ENCODE measurements at places on chromosomes 1 and 21.

DNA sequence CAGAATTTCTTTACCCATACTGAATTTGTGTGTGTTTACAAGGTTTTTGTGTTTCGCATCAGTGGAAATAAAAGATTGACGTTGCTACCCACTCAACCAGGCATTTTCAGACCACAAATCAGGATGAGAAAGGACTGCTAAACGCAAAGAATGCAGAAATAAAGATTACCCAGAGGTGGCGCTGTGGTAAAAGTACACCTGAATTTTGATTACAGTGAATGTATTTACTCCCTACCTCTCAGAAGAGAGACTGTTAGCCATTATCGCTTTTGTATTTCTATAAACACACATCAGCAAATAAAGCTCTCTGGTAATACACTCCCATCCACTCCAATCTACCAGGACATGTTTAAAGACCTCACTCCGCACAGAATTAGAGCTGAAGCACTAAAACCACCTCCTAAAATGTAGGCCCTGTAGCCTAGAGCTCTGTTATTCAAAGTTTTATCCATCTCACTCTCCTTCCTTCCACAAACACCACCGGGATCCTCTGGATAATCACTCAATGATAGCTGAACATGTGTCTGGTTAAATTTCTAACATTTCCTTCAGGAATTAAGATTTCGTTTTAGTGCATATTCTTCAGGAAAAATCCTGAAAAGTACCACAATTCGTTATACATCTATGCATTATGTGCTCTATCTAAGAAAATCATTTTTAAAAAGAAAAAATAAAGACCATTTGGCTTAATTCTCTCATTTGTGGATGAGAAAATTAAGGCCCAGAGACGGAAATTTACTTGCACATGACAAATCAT is 2.5 kb upstream of the LMO4 start:
- no peak for DNase-seq

DNA sequence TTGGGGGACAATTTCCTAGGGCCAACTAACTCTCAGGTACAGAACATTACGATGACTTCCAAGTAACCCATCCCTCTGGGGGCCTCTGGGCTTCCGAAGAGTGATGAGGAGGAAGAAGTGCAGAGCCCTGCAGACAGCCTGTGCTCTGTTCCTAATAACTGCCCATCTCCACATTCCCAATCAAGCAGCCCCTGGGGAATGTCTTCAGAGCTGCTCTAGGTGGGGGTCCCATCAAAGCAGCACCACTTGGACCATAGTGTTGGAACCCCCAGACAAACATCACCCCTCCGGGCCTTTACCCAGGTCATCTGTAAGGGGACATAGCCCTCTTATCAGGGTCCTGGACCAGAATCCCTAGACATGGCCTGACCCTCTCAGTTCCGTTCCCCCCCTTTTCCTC is 357.3 kb downstream of the NPHP4 start:
- DNase-seq = no peak

DNA sequence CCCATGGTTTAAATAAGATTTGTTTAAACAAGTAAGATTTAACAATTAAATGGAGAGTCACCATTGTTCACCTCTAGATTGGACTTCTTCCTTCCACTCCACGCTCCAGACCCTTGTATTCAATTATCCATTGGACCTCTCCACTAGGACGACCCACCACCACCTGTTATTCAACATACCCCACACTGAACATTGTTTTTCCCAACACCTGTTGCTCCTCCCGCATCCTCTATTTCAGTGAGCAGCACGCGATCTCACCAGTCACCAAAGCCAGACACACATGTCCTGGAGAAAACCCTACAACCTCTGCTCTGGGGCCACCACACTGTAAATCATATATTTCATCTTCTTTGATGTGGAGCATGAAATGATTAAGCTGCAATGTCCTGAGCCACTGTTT is 28.6 kb downstream of the ATP8B2 start:
- peak; percentile 0 for DNase-seq

- no peak for DNase-seq
These were observed 369.4 kb upstream of the B3GALT2 start for GRCh38 chr1:193555662-193556441.

- DNase-seq = peak; percentile 81
These were observed 5.8 kb upstream of the EPS8L3 start for GRCh38 chr1:109769330-109770078.

DNA sequence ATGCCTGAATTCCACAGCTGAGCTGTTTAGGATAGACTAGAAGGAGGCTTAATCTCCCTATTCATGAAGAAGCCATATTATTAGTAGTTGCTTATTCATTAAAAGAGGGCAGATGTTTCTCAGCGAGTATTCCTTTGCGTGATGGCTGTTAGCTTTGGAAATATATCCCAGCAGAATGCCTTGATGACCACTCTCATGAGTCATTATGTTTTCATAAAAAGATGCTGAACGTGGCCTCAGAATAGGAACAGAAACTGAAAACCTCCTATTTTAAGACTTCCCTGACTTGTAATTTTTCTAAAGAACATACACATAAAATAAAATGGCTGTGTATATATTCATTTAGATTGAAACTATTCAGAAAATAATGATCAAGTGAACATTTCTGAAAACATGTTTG is 9.6 kb upstream of the PLA2G4A start:
- no peak for DNase-seq

GRCh38 chr1:33256471-33257206 is at the start of gene ZNF362:
Gene ZNF362, plus strand, starts transcription at chr1:33256492. Its CDS starts 14,083 bp downstream, at chr1:33270575.
- DNase-seq = peak; percentile 89

GRCh38 chr21:34498623-34499022 is 13.4 kb downstream of the KCNE1 start:
- DNase-seq = no peak

GRCh38 chr1:40391688-40392145 is 18.2 kb downstream of the SMAP2 start:
- no peak for DNase-seq

DNA sequence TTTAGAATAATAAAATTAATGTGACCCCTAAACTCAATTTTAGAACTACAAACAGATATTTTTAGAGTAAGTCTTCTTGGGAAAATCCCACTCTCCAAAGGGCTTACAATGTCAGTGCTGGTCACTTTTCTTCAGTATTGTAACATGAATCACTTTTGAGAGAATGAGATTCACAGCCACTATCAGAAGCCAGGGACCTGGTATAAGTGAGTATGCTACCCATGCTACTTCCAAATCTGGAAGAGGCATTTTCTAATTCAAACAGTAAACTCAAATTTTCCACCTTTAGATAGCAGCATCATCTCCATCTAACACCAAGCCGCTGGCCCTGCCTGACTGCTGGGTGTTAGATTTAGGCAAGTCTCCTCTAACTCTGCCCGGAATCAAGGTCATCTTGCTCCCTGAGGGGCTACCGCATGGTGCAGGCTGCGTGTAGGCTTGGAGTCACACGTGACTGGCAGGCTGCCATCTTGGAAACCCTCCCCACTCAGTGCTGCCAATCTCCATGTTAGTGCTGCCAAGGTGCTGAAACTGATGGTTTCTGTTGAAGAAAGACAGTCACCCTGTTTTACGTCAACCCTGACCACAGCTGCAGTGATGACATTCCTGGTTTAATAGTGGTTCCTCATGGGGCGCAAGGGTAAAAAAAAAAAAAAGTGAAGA is 882.9 kb upstream of the B3GALT2 start:
- no peak for DNase-seq

DNA sequence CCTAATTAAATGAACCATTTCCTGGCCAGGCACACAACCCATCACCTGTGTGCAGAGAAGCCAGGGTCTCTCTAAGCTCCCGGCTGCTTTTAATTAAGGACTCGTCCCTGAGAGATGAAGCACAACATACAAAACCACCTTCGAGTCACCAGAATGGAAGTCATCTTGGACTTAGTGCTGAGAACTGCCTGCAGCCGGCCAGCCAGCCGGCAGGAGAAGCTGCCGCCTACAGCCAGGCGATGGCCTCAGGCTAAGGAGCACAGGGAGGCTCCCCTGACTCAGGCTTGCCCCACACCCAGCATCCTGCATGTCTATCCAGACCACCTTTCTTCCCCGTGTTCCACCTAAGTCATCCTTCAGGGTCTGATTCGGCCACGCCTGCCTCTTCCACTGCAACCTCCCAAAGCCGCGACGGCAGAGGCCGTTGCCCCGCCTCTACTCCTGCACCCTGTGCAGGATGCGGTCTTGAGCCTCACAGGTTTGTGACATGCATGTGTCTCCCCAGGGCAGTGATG is 83.6 kb downstream of the SLC66A1 start:
- DNase-seq = peak; percentile 56

DNA sequence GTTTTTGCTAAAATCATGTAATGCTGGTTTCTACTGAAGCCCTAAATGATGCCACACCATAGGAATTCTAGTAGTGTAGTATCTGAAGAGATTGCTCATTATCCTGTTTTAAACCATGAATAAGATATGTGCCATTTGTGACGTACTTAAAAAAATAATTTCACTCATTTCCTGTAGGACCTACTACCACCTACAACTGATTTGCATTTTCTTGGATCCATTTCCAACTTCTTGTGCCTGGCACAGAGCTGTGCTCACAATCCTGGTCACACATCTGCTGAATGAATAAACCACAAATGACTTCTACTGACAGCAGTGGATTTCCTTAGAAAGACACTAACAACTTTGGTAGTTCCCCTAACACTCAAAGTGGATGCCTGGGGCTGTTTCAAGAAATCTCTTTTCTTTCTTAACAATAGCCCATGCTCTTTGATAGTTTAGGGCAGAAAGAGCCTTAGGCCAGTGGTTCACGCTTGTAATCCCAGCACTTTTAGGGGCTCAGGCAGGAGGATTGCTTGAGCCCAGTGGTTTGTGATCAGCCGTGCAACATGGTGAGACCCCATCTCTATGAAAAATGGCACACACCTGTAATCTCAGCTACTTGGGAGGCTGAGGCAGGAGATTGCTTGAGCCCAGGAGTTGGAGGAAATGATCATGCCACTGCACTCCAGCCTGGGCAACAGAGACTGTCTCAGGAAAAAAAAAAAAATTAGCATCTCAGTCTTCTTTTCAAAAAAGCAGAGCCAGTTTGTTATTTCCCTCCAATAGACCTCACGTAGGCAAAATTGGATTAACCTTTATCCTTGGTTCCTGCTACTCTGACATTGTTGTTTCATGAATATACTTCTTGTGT is 13.0 kb upstream of the BATF3 start:
- DNase-seq = peak; percentile 53

GRCh38 chr1:192474080-192474683 is 101.4 kb upstream of the RGS1 start:
- peak; percentile 29 for DNase-seq

GRCh38 chr21:37364722-37365121 is 1.9 kb upstream of the DYRK1A start:
- DNase-seq = no peak

DNA sequence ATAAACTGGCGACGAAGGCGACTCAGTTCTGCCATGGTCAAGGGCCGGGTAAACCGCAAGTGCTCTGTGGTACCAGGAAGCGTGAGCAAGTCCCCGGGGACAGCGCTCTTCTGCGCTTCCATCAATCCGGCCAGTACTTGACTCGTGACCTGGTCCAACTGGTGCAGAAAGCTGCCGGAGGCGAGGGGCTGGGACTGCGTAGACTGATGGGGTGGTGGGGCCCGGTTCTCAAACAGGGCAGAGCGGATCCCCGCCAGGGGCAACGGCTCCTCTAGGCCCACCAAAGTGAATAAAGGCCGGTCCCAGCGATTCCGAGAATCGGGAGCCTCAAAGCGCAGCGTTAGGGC is 852 bp downstream of the KTI12 start:
- DNase-seq = peak; percentile 61

DNA sequence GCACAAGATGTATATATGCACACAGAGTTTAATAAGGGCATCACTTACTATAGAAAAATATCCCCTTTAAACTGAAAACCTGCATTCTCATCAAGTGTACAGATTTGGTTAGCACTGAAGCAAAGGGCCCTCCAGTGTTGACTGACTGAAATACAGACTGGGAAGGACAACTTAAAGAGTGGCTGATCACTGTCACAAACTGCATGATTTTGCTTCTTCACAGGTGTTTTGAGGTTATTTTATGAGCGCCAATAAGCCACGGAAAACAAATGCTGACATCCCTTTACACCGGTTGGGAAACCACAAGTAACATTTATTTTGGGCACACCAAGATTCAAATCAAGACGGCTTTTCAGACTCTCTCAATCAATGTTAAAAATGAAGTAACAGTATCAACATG is 30.9 kb upstream of the RAP1GAP start:
- DNase-seq = no peak

- no peak for DNase-seq
These were observed 349.5 kb upstream of the VAMP3 start for GRCh38 chr1:7421471-7422075.

DNA sequence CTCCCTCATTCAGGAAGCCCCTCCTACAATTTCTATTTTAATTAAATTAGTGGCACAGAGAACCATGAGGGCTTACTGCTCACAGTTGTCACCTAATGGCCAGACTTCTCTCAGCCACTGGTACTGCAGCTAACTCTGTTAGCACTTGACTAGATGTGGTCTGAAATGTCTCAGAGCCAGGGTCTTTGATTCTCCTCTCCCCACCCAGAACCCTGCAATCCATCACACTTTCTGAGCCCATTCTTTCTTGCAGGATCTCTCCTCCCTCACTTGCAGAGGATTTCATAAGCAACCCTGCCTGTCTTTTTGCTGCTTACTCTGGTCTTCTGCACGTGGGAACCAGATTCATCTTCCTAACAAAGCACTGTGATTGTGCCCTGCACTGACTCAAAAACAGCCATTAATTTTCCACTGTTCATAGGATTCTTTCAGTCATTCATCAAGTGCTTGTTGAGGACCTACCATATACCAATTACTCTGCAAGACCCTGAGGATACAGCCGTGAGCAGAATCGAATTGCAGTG is 108.4 kb downstream of the EDEM3 start:
- no peak for DNase-seq

DNA sequence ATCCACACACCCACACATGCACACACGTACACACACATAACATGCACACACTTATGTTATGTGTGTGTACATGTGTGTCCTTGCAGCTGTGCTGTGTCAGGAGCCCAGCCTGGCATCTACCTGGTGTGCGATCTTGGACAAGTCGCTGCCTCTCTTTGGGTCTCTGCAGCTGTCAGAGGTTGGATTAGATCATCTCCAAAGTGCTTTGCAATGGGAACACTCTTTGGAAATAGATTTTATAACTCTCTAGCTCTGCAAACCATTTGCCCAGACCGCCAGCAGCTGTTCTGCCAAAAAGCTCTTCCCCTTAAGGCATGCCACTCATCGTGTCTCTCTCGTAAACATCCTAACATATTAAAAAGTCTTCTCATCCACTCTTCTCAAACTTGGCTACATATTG is 4.7 kb downstream of the PKP1 start:
- DNase-seq = no peak

DNA sequence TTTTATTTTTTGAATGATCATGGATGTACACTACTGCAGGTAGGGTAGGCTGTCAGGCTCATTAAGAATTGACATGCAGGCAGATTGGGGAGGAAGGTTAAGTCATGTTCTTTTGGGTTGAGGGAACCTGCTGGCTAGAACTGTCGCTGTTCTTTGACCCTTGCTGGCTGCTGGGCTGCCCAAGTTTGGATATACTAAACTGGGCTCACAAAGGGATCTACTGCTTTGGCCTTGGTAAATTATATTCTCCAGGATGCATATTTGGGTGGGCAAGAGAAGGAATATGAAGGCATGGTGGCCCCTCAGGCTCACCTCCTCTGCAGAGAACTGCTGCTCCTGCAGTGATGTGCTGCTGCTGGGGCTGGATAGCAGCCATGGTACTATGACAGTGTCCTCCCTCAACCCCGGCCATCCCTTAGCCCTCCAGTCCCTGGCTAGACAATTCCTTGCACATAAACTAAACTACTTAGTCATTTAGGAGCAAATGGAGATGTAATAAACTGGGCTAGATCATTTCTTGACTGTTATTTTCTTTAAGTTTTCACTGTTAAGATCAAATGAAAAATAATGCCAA is 6.1 kb downstream of the ATP1A1 start:
- DNase-seq = no peak

- DNase-seq = no peak
These were observed 187.0 kb upstream of the OLFM3 start for GRCh38 chr1:102183711-102184110.
